ENCODE measurements at places on chromosomes 2 and 18.

DNA sequence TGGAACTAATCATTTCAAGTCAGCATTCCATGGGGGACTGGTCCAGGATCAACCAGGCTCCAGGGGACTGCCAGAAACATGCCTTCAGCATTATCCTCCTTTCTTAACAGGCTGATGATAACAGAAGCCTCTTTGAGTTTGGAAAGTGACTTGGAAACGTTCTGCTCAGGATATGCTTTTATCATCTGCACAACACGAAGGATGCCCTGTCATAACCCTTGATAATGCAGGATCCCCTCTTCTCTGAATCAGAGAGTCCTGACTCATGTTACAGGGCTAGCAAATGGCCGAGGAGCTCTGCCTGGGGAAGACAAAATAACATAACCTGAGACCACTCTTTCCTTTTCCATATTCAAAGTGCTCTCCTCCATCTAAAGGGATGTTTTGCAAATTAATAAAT, 6.7 kb downstream of the SCYGR3 start:
- no peak for DNase-seq

DNA sequence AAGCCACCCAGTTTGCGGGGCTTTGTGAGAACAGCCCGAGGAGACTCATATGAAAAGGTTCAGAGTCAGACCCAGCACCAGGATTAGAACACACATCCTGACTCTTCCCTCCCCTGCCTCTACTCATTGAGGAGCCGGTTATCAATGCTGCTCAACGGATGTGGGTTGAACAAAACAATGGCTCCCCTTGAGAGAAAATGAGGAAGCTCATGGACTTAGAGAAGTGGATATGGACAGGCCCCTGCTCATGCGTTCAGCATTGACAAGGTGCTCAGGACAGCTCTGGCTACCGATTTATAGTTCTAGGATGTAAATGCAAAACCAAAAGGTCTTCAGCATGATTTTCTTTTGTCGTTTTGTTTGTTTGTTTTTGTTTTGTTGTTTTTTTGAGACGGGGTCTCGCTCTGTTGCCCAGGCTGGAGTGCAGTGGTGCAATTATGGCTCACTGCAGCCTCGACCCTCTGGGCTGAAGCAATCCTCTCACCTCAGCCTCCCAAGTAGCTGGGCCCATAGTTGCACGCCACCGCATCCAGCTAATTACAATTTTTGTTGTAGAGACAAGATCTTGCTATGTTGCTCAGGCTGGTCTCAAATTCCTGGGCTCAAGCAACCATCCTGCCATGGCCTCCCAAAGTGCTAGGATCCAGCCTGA, 32.0 kb upstream of the AGAP1 start:
- DNase-seq: no peak

DNA sequence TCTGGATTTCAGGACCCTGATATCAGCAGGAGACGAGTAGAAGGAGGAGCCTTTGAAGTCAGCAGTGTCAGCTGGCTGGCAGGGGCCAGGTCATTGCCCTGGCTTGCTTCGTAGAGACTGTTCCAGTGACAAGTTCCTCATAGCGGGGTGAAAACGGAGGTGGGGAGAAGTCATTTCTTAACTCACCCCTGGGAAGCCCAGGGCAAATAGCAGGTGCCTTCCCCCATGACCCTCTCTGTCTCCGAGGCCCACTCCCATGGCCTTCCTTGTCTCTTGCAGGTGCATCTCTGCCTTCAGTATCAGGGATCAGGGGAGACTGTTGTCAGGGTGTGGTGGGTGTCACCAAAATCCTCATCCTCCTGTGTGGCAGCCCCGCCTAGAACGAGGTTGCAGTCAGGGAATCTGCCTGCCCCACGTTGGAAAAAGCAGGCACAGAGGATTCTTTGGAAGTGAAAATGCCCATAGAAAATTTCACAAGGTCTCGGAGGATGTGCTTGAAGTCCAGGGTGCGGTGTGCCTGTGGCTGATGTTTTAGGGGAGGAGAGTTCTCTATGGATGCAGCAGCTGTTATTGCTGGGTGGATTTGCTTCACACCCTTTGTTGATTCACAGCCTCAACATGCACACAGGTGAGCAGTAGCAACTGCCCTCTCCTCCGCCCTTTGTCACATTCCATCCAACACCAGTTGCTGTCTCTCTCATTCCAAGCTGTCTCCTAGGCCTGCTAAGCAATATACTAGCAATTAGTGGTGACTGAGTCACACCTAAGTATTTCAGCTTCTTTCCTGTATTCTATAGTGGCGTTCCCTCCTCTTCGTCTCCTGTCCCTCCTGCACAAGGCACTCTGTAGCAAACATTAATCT, 142.6 kb upstream of the FHL2 start:
- no peak for DNase-seq

DNA sequence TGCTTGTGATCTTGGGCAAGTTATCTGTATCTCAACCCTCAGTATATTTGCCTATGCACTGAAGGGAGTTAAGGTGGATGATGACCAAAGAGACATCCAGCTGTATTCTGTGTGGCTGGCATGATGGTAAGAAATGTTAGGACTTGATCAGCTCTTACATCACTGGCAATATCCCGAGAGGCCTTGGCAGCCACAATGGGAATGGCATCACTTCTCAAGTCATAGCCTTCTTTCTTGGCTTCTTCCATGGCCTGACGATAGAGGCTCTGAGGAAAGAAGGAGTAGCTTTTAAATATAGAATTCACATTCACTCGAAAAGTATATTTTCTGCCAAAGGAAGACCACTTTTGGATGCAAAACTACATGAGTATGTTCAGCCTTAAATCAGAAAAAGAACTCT, 113.5 kb downstream of the NEB start:
- no peak for DNase-seq

- no peak for DNase-seq
Observed at GRCh38 chr18:6431659-6432318, 17.1 kb upstream of the L3MBTL4 start.

Data from stimulated activated CD4-positive, alpha-beta T cell treated with anti-CD3 and anti-CD28 coated beads, Interleukin-1b, Interleukin-23, amount 100 ng/mL, for 24 hours (primary cell).